T1000 (cell line): ENCODE measurements at places on chromosomes 13 and 19.

GRCh38 chr13:90746230-90746629 is 601.3 kb upstream of the MIR17HG start:
- DNase-seq = no peak

DNA sequence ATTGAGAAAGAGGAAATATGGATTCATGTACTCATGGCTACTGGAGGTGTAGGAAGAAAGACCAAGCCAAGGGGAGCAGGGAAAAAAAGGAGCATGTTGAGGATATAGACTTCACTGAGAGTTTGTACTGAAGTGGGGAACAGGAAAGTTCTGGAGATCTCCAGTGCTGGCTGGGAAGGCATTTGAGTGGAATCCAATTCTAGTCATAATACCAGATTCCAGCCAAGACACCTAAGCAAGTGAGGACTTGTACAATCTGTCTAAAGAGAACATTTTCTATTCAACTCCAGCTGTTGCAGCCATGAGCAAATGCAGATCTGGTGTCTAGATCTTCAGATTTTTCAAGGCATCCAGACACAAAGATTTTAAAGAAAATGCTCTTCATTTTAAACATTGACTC is 412.5 kb downstream of the OXGR1 start:
- DNase-seq = no peak

GRCh38 chr13:46598140-46598819 is 45.3 kb downstream of the LRCH1 start:
- no peak for DNase-seq

DNA sequence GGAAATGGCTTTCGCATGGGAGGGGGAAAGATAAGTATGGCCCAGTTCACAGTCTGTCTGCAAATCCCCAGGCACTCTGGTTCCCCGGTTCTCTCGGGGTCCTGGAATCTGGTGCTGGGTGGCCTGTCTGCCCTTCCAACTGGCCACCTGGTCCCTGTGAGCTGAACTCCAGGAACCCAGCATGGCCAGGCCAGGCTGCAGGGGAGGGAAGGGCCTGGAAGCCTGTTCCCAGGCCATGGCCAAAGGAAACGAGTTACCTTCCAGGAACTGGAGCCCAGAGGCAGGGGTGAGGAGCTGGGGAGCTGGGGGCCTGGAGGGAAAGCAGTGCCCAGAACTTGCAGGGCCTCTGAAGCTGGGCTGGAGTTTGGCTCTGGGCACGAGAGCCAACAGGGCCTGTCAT is 19.1 kb upstream of the PNMA8C start:
- DNase-seq = no peak

- no peak for DNase-seq
Measured at GRCh38 chr13:99356262-99357091, 49.3 kb upstream of the GPR183 start.

- no peak for DNase-seq
Measured at GRCh38 chr19:51027873-51028272, 1.5 kb upstream of the KLK11 start.

DNA sequence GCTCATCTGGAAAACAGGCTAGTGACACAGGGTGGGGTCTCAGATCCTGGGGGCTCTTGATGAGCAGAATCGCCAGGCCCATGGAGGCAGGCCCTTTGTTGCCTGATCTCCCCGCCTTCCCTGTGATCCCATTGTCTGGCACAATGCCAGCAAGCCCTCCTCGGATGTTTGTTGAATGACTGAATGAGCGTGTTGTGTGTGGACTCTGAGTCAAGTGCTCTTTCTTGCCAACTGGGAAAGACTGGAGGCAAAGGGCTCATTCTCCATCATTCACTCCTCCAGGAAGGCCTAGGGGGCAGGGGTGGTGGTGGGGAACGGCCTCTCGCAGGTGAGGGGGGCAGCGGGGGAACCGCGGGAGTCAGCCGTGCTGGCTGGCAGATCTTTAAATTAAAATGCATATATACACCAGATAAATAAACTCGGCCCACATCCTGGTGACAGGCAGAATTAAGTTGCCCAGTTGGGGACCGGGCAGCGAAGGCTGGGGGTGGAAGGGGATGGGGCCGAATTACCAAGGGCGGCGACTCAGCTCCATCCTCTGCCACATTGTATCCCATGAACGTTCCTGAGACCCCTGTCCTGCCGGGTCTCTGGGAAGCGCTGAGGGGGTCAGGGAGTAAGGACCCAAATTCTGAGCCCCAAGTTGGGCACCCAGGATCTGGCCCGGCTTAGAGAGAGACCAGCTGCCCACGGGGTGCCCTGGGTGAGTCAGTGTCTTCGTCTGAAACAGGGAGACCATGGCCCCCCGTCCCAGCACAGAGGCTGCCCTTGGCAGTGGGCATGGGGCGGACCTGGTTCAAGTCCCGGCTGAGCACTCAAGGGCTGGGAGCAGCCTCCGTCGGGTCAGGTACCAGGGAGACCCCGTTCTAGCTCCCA is 24.5 kb downstream of the EFNA2 start:
- DNase-seq = no peak
